H7 (cell line): ENCODE measurements at places on chromosomes 6 and 20.

- DNase-seq, result no peak
These were observed 45.8 kb downstream of the QKI start for GRCh38 chr6:163460307-163460782.

GRCh38 chr20:25295386-25296093 lies 47.7 kb downstream of the PYGB start:
- peak; percentile 74 for DNase-seq

DNA sequence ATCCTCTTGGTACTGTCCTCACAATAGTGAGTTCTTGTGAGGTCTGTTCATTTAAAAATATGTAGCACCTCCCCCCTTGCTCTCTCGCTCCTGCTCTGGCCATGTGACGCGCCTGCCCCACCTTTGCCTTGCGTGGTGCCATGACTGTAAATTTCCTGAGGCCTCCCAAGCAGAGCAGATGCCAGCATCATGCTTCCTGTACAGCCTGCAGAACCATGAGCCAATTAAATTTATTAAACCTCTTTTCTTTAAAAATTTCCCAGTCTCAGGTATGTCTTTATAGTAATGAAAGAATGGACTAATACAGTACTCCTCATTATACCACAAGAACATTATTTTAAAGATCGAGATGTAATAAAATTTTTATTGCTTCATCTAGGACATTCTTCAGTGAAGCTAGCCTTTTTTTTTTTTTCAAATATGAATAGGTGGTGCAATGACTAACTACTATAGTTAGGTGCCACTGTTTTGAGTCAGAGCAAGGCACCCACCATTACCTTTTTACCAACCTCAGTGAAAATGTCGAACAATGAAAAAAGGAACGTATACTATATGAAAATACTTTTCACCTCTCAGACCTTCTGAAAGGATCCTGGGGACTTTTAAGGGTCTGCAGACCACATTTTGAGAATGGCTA lies 191.1 kb upstream of the SGK1 start:
- DNase-seq, result no peak

GRCh38 chr6:111381728-111382127 lies 101.3 kb downstream of the REV3L start:
- no peak for DNase-seq

DNA sequence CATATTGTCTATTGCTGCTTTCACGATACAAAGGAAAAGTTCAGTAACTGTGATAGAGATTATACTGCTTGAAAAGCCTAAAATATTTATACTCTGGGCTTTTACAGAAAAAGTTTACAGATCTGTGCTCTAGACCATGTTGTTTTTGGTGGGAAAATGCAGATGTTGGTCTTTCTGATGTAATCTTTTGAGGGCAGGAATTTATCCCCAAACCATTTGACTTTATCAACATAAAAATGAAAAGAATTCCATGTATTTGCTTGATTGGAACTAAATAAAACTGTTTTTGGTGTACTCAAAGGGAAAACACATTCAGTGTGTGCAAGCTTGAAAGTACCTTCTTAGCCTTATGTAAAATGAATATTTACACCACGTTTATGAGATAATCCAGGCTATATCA lies 603.5 kb downstream of the KHDRBS2 start:
- no peak for DNase-seq

GRCh38 chr6:32118782-32119628 lies 9.0 kb downstream of the ATF6B start:
- DNase-seq, result peak; percentile 92

DNA sequence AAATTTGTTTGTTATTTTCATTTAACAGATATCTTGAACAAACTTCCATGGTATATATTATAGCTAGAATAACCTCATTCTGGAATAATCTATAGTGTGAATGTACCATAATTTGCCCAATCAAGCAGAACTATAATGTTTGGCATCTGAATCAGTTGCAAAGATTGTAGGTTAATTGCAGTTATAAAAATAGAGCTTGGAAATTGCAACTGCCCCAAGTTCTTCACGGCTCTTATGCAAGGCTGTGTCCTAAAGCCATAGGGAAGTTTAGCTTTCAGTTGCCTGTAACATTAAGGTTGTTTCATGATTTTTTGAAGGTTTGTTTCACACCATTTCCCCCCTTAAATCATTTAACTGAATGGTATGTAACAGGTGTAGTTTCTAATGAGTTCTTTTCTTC lies 19.4 kb downstream of the NQO2 start:
- no peak for DNase-seq

DNA sequence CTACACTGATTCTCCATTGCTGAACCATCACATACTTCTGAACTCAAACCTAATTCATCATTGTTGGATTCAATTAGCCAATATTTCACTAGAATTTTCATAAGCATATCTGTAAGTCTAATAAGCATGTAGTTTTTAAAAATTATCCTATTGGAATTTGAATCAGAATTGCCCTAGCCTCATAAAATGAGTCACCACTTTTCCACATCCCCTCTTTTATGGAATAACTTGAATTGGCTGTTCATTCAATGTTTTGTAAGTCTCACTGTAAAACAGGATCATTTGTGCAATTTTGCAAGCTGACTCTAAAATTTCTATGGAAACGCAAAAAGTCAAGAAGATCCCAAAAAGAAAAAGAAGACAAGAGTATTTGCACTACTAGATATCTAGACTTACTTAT lies 141.0 kb downstream of the HACE1 start:
- DNase-seq, result no peak
